ENCODE measurements at places on chromosomes 5 and 9. TPM values are rescaled to one million over a fixed set of nuclear protein-coding genes. Genes with fewer than 3 reads are reported as not detected.

Gene FGFR4
- 1.5 TPM for total RNA-seq

Gene IRF1
- total RNA-seq = 130 TPM

Gene SLC36A2
- not detected for total RNA-seq

Gene OMD
- total RNA-seq = not detected

Gene HTR4
- total RNA-seq = not detected

Gene CAVIN4
- 0.16 TPM for total RNA-seq

Gene KIAA0825
- total RNA-seq = 1.1 TPM
